ENCODE measurements at places on chromosomes 12 and 14.

- DNase-seq = peak; percentile 86
Observed at GRCh38 chr12:108731866-108732461, 646 bp upstream of the CORO1C start.

DNA sequence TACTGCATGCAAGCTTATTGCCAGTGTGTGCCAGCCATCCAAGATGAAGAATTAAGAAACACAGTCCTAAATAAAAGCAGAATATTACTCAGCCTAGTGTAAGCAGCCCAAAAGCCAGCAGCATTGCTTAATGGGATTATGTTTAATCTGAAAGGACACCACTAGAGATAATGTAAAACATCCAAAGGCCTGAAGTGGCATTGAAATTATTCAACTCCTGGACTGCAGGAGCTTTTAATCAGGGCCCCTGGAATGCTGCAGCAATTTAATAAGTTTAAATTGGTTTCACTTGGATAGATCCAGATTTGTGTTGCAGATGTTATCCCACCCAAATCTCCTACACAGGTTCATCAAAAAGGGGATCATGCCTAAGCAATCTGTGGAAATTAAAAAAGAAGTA lies 193.0 kb downstream of the C12orf50 start:
- no peak for DNase-seq

DNA sequence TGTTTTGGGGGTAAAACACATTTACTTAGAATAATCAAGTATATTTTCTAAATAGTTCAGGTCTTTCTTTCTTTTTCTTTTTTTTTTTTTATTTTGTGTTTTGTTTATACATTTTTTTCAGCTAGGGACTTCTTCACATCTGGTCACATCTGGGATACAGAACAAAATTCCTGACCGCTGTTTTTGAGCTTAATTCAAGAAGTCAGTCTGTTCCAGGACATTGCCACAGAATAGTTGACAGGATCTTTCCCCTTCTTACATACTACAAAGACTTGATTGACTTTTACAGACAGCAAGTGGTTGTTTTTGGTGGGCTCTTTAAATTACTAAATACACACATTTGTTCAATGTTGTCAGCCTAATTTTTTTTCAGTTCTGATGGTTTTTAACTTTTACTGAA lies 41.8 kb upstream of the DCN start:
- no peak for DNase-seq

DNA sequence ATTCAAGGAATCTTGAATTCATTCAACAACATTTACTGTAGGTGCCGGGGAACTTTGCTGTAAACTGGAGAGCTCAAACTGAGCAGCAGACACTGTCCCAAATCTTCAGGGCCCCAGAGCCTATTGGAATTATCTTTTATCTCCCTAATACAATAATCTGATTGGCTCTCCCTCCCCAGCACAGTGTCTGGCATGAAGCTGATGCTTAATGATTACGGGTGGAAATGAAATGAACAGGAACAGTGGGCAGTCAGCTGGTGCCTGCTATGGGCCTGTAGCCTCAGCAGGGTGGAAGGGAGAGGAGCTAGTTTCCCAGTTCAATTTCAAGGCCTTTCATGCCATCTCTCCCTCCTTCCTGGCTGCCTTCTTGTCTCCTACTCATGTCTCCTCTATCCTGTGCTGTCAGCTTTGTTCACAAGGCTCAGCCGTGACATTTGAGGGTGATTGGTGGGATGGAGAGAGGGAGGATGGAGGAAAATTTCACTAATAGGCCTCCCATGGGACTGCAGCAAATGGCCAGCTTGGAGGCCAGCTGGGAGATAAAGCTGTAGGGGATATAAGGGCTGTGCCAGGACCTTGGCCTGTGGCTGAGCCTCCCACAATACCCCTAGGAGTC lies 4.3 kb upstream of the RAPGEF3 start:
- DNase-seq = no peak
